Cardiac septum (tissue), 1 donor: ENCODE measurements at places on chromosomes 5 and 9. TPM values are rescaled to one million over a fixed set of nuclear protein-coding genes. Genes with fewer than 3 reads are reported as not detected.

DNA sequence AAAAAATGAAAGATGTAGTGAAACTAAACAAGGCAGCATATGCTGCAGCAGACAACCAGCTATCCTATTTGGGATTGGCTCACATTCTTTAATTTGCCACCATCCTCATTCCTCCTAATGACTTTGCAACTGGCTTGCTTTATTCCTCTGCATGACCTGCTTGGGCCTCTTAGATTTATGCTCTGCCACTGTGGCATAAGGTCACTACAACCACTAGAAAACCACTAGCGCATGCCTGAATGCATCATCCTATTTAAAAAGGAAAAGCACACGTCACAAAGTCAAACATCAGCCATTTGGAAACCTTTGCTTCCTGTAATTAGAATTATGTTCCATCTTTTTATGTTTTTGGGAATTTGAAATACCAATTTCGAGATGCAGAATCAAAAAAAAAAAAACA lies 40.8 kb upstream of the CCDC152 start:
- DNase-seq = no peak

DNA sequence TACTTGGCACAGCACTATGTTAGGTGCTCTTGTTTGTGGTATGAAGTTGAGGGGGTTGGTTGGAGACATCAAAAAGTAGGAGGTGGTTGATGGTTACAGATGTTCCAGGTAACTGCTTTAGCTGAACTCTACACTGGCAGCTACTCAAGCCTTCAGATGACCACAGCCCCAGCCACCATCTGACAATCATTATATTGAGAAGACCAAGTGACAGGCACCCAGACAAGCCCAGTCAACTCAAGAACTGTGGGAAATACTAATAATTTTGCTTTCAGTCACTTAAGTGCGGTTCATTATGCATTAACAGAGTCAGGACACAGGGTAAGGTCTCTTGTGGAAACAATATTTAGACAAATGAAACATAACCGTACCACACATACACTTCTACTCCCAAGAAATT lies 38.9 kb upstream of the SLIT3 start:
- DNase-seq = no peak

- DNase-seq = no peak
Measured at GRCh38 chr5:44565902-44566301, 176.7 kb upstream of the FGF10 start.

GRCh38 chr9:127349483-127350113 lies 47.4 kb upstream of the SLC2A8 start:
- DNase-seq = no peak

LOX gene
- total RNA-seq = 6.8 TPM
